ENCODE measurements at places on chromosomes 1 and 21.

- no peak for DNase-seq
These were observed 8.4 kb upstream of the ZNF697 start for GRCh38 chr1:119656410-119656955.

DNA sequence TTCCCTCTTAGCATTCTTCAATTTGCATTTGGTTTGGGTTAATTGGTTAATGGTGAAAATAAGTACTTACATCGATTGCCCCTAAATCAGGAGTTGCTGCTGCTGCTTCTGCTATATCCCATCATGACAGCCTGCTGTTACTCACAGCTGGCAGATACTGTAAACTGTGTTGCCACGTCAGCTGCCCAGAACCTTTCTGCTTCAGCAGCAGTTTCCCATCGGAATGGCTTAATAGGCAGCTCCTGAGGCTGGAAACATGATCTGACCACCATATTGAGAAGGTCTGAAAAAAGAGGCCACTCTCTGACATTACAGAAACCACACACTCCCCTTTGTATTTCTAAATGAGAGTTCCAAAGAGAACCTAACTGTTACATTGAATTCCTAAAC lies 14.3 kb upstream of the SEC16B start:
- DNase-seq = no peak

DNA sequence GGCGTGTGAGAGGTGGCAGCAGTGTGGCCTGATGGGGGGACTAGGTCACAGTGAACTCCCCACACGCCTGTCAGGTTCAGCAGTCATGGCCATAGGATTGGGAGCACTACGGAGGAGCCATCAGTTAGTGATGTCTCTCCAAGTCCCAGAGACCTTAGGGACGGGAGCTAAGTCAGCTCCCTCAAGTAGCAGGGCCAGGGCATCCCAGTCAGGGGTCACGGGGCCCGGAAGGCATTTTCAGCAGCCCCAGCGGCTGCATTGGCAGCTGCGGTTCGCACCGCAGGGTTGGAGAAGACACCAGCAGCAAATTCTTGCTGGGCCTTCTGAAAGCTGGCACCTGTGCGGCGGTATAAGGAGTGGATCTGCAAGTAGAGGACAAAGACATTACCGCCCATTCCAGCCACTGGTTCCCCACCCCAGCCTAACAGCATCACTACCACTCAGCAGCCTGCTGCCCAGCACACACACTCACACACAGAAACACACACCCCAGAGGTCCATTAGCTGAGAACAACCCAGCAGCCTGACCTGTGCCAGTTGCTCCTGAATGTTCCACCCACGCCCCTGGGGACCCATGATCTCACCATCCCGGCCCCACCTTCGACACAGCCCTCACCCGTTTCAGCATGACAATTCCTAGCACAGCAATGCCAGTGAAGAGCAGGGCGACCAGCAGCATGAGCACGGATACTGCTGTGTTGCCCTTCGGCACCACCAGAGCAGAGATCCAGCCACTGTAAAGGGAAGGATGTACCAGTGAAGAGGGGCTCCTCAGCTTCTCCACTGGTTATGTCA lies 972 bp upstream of the ENTREP3 start:
- DNase-seq = no peak

DNA sequence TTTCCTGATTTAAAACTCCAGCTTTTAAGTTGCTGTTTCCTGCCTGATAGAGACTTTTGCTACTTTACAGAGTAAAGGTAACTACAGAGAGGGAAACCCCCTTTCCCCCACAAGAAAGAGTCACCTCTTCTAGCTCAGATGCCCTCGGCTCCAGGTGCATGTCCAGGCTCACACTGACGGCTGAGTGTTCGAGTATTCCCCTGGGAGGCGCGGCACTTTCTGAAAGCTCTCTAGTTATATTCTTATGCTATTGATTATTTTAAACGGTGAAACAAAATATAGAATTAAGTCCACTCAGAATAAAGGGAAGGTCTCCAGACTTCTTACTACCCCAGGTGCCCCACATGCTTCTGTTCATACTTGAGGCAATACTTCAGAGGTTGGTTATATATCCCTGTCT lies 160.3 kb upstream of the FMN2 start:
- no peak for DNase-seq

DNA sequence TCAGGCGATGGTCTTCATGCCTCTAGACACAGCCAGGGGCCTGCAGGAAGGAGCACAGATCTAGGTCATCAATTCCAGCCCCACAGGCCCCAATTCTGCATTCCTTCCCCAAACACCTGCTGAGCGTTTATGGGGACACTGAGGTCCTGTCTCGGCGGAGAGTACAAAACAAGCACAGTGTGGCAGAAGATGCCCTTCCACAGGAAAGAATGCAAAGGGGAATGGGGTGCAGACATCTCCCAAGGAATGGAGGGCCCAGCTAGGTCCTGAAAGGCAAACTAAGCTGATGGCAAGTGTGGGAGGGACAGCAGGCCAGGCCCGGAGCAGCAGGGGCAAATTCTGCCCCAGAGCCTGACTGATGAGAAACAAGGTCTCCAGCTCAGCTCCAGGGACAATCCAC lies 3.5 kb upstream of the S100A8 start:
- DNase-seq = no peak

GRCh38 chr21:15713412-15713811 lies 16.4 kb upstream of the USP25 start:
- DNase-seq = no peak

- DNase-seq = no peak
These were observed 221.8 kb downstream of the CENPF start for GRCh38 chr1:214824763-214825162.

DNA sequence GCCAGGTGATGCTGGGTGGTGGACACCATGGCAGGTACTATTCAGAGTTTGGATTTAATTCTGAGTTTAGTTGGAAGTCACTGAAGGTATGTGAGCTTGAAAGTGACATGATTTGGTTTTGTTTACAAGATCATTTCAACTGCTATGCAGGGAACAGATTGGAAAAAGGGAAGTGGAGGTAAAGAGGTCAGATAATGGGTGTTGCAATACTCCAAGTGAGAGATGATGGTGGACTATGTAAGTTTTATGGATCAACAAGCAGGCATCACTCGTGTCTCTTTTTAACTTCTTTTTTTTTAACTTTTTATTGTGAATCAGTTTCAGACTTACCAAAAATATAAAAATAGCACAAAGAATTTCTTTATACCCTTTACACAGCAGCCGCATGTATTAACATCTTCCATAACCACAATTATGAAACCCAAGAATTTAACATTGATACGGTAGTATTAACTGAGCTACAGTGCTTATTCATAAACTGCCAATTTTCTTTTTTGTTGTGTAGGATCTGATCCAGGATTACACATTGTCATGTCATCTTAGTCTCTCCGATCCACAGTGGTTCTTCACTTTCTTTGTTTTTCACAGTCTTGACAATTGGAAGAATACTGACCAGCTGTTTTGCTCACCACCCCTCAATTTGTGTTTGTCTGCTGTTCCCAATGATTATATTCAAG lies 24.9 kb upstream of the NHLH2 start:
- DNase-seq = no peak

GRCh38 chr1:174967845-174968705 lies 31.7 kb upstream of the CACYBP start:
- DNase-seq = no peak

GRCh38 chr21:42862774-42863503 lies 16.4 kb downstream of the WDR4 start:
- DNase-seq = no peak

All from cerebellar nuclear complex (tissue), 1 donor.